AG08396 (cell line): ENCODE measurements at places on chromosomes 7 and 10.

DNA sequence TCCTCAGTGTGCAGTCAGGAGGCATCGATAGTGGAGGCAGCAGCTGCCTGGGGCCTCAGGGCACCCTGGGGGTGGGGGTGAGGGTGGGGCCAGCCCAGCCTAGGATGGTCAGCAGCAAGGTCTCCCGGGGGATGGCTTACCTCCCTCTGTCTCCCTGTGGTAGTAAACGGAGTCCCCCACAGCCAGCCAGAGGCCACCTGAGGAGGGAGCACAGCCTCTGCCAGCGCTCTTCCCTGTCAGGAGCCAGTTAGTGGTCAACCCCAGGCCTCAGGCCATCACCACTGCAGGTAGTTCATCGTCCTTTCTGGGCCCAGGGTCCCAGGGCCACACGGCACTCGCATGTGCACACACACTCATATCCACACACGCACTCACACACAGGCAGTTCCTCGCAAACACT lies 22.1 kb downstream of the ACTR1A start:
- no peak for DNase-seq

GRCh38 chr7:157423886-157424565 lies 87.2 kb downstream of the DNAJB6 start:
- DNase-seq, result no peak

DNA sequence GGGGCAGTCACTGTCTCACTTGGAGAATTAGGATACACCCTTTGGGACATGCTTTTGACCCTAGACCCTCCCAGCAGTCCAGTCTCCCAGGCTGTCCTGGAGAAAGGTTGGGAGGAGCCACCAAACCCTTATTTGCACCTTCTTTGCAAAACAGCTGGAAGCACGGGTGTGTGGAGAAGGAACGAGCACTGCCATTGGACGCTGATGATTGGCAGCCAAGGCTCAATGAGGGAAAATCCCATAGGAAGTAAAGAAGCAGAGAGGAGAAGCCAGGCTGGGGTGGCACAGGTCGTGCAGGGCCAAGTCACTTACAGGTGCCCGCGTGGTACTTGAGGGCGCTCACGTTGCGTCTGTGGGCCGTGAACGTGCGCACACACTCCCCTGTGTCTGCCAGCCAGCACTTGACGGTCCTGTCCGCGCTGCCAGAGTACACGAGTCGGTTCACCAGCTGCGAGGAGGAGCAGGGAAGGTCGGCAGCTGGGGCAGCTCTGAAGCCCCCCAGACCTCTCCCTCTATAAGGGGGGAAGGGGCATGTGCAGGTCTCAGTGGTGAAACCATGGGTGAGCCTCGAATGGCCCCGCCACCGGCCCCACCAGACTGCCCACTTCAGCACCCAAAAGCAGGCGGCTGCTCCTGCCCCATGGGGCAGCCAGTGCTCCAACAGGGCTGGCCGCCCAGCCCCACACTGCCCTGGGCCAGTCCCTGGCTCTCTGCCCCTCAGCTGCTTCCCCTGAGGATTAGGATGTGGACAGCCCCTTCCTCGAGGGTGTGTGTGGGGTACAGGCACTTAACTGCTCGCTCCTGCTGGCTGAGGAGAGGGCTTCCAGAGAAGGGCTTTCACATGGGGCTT lies 24.8 kb downstream of the WDR86 start:
- no peak for DNase-seq

GRCh38 chr7:68504716-68505115 lies 1093.6 kb upstream of the AUTS2 start:
- no peak for DNase-seq

DNA sequence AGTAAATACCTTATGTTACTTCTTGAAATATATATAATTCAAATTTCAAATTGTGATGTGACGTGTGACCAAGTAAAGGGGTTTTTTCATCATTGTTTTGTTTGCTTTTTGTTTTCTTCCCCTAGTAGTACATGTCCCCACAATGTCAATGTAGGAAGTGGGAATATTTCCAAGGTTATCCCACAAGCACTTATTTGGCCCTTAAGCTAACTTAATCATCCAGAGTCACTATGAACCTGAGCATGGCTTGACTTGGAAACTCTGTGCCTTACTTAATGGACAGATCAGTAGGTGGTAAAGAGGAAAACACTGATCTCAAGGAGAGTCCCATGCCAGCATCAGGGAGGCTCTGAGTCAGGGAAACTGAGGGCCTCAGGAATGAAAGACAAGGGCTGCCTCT lies 569.3 kb upstream of the IGFBP3 start:
- DNase-seq, result no peak

GRCh38 chr7:46756996-46757395 lies 824.9 kb downstream of the TNS3 start:
- no peak for DNase-seq

DNA sequence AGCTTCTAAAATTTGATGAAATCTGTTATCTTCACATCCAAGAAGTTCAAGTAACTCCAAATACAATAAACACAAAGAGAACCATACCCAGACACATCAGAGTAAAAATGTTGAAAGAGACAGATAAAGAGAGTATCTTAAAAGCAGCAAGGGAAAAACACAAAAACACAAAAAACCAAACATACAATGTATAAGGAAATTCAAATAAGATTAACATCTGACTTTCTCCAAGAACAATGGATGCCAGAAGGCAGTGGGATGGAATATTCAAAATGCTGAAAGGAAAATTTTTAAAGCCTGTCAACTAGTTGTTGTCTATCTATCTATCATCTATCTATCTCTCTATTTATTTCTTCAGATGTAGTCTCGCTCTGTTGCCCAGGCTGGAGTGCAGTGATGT lies 72.4 kb upstream of the MKLN1 start:
- no peak for DNase-seq

DNA sequence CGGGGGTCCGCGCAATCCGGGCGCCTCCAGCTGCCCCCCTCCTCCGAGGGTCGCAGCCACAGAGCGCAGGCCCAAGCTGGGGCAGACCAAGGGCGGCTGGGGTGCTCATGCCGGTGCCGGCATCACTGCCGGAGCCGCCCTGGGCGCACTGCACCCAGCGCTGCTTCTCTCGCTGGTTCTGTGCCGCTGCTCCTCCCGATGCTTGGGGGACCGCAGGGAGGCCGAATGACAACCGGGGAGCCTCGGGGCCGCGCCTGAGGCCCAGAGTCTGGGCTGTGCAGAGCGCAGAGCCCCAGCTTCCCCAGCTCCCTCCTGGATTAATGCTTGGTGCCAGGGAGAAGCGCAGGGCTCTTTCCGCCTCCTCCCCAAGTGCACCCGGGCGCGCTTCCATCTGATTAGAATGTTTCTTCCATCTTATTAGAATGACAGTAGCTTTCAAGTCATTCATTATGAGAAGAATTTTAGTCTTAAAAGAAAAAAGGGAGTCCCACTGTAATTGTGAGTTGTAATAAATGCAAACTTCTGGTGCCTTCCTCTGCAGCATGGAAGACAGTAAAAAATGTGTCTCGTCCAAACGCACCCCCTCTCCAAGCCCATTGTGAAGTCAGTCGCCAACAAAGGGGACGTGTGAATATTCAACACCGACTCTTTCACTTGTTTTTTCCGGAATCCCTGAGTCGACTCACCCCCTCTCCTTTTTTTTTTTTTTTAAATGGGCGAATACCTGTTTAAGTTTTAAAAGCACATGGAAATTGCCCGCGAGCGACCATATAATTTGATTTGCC lies 19.5 kb upstream of the PTF1A start:
- DNase-seq, result no peak

DNA sequence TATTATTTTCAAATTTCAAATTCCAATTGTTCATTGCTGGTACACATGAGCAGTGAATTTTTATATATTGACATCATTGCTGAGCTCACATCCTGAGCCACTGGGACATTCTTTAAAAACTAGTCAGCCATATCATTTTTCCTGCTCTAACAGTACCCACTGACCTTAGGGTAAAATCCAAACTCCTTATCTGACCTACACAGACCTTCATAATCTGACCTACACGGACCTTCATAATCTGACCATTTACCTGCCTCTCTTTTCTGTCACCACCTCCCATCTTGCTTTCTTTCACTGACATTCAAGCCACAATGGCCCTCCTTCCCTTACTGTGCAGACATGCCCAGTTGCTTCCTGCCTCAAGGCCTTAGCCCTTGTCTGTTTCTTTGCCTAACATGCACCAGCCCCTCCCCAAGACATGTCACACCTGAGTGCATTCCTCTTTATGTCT lies 16.1 kb upstream of the CUZD1 start:
- peak; percentile 36 for DNase-seq

DNA sequence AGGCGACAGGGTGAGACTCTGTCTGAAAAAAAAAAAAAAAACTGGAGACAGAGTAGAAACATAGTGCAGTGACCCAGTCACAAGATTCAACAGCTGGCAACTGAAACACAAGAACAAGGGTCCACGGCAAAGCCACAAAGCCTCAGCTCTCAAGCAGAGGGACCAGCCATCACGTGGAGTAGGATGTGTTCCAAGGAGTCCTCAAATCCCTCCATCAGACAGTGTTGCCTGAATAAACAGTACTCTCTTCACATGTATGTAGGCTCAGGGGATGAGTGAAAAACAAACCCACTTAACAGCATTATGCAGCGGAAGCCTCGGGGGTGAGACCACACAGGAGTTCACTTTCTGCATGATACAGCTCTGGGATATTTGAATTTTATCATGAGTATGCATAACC lies 62.0 kb downstream of the SLIT1 start:
- no peak for DNase-seq

GRCh38 chr7:50068026-50068425 lies 25.0 kb downstream of the ZPBP start:
- DNase-seq, result no peak

- DNase-seq, result no peak
Measured at GRCh38 chr7:75740846-75741497, 2.2 kb upstream of the HIP1 start.

- peak; percentile 48 for DNase-seq
Measured at GRCh38 chr10:100996678-100997359, 2.8 kb upstream of the LZTS2 start.

DNA sequence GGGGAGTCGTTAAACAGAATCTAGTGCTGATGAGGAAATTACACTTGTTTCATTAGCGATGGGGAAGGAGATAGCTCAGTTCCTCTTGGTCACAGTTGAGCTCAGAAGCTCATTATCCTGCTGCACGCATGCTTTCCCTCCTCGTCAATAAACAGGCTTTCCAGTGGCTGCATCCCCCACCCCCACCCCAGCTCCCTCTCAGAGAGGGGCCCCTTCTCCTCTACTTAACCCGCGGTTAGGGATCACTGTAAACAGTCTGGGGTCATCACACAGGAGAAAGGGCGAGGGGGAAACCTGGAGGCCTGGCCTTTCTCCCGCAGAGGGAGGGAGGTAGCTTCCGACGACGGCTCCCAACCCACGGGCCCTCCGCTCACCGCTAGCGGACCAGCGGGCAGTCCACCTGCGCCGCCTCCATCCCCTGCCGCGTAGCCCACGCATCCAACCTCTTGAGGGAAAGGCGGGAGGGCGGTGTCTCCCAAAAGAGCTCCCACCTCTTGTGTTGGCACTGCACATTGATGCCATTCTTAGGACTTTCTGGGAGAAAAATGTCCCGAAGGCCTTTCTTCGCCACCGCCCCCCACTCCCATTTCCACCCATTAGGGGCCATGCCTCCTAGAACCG lies 80.8 kb downstream of the PAX2 start:
- no peak for DNase-seq

- DNase-seq, result no peak
Measured at GRCh38 chr7:44959433-44959951, 19.3 kb downstream of the MYO1G start.

- peak; percentile 92 for DNase-seq
Measured at GRCh38 chr7:2241580-2242540, at the start of the genes MRM2 and NUDT1. Gene MRM2 (minus strand): TSS chr7:2242205. CDS start chr7:2242169, 36 bp downstream. Gene NUDT1 (plus strand): TSS chr7:2242226. CDS start chr7:2244575, 2,349 bp downstream.

- DNase-seq, result no peak
Measured at GRCh38 chr7:158410720-158411119, 176.9 kb downstream of the PTPRN2 start.

DNA sequence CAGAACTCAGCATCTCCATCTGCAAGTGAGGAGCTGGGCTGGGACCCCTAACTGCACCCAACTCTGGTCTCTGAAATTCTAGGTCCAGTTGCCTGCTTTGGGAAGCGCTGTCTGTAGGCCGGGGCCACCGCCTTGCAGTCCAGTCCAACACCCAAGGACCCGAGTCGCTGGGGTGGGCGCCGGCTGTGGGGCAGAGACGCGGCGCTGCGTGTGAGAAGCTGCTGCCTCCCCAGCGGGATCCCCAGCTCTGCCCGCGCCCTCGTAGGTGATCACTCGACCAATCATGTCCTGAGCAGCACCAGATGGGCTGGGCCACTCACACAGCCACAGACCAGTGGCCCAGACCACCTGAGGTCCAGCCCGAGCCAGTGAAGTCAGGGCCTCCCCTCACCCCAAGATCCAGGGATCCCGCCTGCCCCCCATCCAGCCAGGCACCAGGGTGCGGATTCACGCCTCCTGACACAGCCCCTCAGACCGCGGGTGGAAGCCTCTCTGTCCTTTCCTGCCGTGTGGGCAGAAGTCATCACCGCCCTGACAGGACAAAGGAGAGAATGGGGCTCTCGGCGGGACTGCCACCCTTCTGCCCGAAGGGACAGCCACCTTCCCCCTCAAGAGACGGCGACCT lies 67.4 kb upstream of the ADGRA1 start:
- no peak for DNase-seq

- DNase-seq, result no peak
Measured at GRCh38 chr10:42992156-42992956, 84.5 kb upstream of the RET start.

DNA sequence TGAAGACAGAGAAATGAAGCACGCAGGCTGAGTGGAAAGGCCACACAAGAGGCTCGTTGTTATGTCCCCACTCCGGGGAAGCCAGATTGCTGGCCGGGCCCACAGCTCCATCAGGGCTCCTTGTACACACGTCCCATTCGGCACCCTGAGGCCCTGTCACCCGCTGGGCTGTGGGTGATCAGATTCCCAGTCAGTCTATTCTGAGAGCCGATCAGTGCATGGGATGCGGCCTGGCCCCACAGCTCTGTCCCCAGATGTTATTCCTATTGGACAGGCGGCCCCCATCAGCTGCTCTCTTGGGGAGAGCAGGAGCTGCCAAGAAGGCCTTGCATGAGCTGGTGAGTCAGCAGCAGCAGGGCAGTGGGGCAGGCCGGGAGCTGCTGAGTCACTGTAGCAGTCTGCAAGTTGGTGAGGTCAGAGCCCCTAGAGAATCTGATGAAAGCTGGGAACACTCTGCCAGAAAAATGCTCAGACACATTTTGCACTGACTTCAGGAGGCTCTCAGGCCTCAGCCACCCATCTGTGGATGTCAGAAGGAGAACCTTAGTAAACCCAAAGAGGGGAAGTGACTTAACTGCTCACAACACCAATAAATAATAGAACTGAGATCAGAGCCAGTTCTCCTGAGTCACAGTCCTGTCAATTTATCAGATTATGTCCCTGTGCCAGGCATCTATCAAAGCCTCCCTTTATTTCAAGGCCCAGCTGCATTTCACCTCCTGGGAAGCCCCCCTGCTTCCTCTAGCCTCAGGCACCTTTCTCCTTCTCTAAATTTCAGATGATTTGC lies 9.4 kb upstream of the PSAP start:
- peak; percentile 94 for DNase-seq

- DNase-seq, result no peak
Measured at GRCh38 chr10:133611079-133611478, 15.5 kb downstream of the FRG2B start.
